Right lobe of liver (tissue), 6 donors: ENCODE measurements at places on chromosomes 4 and X. TPM values are rescaled to one million over a fixed set of nuclear protein-coding genes. Genes with fewer than 3 reads are reported as not detected.

DNA sequence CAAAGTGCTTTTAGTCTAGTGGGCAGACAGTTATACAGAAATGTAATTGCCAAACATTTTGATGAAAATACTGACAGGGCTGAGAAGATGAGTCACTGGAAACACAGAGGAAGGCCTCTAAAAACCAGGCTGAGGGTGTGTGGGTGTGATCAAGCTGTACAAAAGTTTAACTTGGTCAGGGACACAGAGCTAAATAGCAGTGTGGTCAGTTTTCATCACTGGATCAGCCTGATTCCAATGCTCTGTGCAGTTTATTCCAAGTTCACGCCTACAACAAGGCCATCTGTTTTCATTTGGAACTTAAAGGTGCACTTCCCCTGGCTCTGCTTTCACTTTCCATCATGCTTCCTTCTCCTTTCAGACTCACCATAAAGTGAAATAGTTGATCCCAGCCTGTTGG lies 10.6 kb downstream of the CENPVL3 start:
- DNase-seq: no peak

DNA sequence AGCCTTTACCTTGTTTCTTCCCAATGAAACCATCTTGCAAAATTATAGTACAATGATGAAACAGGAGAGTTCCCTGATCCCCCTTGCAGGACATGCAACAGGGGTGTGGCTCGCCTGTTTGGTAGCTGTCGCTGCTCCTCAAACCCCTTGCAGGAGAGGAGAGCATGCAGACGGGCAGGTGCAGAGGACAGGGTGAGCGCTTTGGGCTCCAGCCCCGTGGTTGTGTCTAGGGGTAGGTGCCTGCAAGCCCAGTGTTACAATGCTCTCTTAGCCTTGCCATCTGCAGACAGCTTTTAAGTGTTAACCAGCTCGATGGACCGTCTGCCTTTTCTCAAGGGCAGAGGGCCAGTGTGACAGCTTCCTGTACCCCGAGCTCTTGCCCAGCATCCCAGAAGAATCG lies 102.0 kb downstream of the TAB3 start:
- DNase-seq: no peak

- no peak for DNase-seq
Observed at GRCh38 chr4:105807496-105807895, 87.8 kb upstream of the NPNT start.

GRCh38 chr4:85755285-85755684 lies 280.3 kb downstream of the ARHGAP24 start:
- no peak for DNase-seq

DNA sequence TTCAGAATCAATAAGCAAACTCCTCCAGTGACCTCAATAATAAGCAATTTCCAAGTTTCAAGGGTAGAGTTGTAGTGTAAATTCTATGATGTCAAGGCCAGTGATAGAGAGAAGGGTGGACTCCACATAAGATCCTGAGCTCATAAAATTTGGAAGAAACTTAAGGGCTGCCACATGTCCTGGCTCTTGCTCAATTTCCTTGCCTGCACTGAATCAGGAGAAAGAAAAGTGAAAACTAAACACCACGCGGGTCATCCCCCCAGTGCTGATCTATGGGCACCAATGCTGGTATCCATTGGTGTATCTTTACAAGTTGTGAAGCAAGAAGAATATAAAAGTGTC lies 392.0 kb upstream of the INTU start:
- DNase-seq: no peak

DNA sequence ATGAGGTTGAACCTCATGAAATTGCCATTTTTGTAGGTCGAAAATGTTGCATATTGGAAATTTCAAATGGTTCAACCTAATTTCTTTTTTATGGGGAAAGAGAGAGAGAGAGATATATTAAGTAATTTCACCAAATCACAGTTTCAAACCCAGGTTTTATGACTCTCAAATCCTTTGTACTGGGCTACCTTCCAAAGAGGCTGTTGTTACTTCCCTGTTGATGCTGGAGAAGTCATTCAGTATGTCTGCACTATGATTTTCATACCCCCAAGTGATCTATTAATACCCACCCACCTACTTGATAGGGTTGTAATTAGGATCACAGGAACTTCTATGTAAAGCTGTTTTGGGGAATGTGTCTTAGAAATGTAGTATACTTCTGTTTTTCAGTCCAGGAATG lies 109.9 kb downstream of the ZNF330 start:
- DNase-seq: no peak

GRCh38 chrX:15366506-15367352 lies 17.5 kb downstream of the VEGFD start:
- DNase-seq: no peak

DNA sequence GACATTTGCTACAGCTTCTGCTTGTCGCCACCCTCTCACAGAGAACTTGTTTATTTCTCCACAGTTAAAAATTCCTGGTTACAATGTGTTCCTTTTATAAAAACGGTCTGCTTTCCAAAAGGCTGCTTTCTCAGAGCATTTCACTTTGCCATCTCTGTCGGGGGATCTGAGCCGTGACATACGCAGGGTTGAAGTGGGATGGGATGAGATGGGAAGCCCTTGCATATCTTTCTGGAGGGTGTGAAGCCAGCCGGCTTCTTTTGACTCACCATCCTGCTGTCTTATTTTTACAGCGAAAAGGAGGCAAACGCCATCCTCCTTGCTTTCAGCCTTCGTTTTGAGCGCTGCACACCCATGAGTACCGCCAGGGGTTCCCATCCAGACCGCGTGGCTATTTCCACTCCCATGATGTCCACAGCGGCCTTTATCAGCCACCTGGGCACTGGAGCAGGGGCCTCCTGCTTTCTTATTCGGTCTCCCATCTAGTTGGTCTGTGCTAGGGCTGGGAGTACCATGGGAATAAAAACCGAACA lies 99.8 kb upstream of the GATB start:
- DNase-seq: no peak

TMEM128 gene
- total RNA-seq: 6.4 TPM

GRCh38 chr4:38177641-38178391 lies 217.6 kb downstream of the PTTG2 start:
- DNase-seq: peak; percentile 85

DNA sequence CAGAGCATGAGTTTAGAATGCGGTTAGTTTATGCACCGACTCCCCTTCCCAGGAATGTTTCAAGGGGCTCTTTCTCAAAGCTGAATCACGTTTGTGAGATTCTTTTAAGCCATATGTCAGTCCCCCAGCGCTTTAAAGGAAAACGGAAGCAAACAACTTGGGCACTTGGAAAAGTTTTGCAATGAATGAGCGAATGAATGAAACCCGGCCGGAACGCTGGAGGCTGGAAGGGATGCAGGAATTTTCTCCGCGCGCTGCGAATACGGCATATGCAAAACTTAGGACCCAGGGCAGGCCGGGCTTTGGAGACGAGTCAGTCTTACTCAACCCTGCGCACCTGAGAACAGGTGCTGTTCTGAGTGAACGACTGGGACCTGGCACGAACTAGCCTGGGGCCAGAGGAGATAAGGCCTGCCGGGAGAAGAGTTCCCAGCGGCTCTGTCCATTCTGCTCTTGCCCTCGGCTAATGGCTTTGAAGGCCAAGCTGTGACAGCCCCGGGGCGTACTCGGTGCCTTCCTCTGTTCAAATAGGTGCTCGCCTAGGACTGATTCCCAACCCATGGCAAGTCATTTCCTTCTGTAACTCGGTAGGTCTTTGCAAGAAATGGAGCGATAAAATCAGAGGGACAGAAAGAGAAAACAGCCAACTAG lies 743 bp upstream of the NRK start:
- peak; percentile 36 for DNase-seq

DNA sequence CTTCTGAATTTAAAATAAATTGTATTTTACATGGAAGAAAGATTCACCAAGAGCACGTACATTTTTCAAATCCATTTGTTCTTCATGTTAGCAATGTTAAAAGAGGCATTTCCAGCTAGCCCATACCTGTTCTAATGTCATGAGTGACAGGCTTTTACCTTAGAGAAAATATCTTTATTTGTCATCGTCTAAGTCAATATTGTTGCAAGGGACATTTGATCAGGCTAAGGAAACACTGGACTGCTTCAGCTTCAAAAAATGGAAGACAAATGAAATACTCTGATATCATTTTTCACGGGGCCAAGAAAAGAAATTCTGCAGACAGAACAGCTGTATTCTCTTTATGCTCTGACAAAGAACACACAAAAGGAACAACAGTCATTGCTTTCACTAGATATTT lies 207.7 kb downstream of the RCHY1 start:
- DNase-seq: no peak

TMPRSS11E gene
- total RNA-seq: not detected

- DNase-seq: no peak
Observed at GRCh38 chr4:40990236-40990898, 224.0 kb downstream of the APBB2 start.

CCNB3 gene
- total RNA-seq: 0.37 TPM

GRCh38 chrX:30690330-30690729 lies 37.1 kb downstream of the GK start:
- DNase-seq: no peak

GRCh38 chr4:48024522-48024921 lies 8.0 kb downstream of the NIPAL1 start:
- DNase-seq: no peak

DNA sequence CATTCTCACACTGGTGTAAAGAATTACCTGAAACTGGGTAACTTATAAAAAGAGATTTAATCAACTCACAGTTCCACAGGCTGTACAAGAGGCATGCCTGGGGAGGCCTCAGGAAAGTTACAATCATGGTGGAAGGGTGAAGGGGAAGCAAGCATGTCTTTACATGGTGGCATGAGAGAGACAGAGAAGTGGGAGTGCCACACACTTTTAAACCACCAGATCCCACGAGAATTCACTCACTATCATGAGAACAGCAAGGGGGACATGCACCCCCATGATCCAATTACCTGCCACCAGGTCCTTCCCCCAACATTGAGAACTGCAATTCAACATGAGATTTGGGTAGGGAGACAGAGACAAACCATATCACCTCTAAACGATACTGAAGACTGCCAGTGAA lies 23.0 kb downstream of the EPGN start:
- no peak for DNase-seq

DNA sequence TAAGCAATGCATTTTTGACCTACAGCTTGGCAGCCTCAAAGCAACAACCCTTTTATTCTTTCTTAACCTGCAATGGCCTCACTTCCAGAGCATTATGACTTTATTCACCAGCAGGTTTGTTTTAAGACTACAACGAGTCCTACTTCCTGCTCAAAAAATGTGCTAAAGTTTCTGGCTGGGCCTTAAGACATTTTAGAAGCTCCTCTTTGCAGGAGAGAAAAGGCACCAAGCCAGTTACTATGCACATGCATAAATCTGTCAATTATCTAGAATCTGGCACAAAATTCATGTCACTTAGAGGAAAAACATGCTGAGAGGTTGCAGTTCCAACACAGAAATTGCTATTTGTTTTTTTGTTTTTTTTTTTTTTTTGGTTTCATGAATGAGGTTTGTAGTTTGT lies 223.0 kb upstream of the EPHA5 start:
- DNase-seq: no peak

GRCh38 chrX:17160975-17161374 lies 214.0 kb upstream of the NHS start:
- DNase-seq: no peak

GRCh38 chrX:19758539-19758938 lies 128.9 kb downstream of the SH3KBP1 start:
- DNase-seq: no peak

STOX2 gene
- total RNA-seq: 5.1 TPM

DNA sequence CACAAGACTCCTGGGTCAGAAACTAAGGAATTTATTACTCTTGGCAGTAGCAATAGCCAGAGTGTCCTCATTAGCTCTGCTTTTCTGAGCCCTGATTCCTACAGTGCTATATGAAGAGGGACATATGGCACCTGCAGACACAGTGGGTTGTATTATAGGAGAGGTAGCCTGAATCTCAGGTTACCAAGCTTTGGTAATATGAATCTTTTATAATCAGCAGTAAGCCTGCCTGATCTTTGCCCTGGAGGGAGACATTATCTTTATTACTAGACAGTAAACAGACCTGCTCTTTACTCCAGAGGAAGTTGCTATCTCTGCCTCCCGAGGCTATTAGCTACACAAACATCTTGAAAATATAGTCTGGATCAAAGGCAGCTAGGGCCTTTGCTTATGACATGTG lies 62.5 kb upstream of the HOPX start:
- no peak for DNase-seq

DNA sequence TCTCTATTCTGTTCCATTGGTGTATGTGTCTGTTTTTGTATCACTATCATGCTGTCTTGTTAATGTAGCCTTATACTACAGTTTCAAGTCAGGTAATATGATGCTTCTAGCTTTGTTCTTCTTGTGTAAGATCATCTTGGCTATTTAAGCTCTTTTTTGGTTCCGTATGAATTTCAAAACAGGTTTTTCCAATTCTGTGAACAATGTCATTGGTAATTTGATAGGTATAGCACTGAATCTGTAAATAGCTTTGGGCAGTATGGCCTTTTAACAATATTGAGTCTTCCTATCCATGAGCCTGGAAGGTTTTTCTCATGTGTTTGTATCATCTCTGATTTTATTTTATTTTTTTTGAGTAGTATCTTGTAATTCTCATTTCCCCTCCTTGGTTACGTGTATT lies 94.3 kb downstream of the ANAPC10 start:
- no peak for DNase-seq

CEP44 gene
- total RNA-seq: 5.7 TPM

- DNase-seq: no peak
Observed at GRCh38 chrX:93580634-93581033, 92.7 kb downstream of the NAP1L3 start.

DNA sequence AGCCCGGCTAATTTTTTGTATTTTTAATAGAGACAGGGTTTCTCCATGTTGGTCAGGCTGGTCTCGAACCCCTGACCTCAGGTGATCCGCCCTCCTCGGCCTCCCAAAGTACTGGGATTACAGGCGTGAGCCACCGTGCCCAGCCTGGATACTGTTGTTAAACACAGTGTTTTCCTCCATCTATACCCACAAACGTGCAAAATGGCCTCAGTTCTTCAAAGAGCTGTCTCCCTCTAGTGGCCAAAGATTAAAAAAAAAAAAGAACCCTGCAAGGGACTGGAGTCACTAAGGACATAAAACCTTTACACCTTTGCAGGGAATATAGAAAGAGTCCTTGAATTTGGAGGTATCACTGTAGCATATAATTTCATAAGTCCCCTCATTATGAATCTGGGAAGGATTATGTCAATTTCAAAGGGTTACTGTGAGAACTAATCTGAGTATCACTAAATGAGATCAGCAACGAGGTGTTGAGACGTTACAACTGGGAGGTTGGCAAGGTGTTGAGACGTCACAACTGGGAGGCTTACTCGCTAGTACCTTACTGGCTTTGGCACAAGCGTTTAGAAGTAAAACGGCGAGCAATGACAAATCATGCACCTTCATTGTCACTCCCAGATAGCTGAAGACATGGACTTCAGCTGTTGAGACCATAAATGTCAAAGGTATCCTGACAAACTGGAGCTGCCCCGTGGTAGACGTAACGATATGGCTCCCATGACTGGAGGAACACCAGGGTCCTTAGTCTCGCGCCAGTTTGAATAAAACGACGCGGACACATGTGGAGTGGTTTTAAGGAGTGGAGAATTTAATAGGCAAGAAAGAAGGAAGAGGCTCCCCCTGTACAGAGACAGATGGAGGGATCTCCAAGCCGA lies 33.4 kb upstream of the ENPP6 start:
- no peak for DNase-seq
